ENCODE measurements at places on chromosomes 16 and 17.

- DNase-seq: no peak
Measured at GRCh38 chr17:28240688-28241340, 78.2 kb upstream of the TMEM97 start.

- DNase-seq: no peak
Measured at GRCh38 chr16:80056324-80056723, 455.8 kb upstream of the MAF start.

GRCh38 chr17:44241106-44241624 is 21.7 kb upstream of the UBTF start:
- no peak for DNase-seq

DNA sequence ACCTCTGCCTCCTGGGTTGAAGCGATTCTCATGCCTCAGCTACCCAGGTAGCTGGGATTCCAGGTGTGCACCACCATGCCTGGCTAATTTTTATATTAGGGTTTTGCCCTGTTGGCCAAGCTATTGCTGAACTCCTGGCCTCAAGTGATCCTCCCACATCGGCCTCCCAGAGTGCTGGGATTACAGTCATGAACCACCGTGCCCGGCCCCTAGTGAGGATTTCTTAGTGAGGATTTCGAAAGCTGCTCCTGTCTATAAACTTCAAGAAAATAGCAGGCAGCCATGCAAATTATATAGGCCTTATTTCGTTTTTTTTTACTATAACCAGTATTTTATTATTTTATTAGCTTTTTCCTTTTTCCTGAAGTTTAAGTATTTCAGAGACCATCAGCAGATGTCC is 41.6 kb downstream of the EPN2 start:
- no peak for DNase-seq

- no peak for DNase-seq
Measured at GRCh38 chr17:44913676-44914075, 1.6 kb downstream of the GFAP start.

DNA sequence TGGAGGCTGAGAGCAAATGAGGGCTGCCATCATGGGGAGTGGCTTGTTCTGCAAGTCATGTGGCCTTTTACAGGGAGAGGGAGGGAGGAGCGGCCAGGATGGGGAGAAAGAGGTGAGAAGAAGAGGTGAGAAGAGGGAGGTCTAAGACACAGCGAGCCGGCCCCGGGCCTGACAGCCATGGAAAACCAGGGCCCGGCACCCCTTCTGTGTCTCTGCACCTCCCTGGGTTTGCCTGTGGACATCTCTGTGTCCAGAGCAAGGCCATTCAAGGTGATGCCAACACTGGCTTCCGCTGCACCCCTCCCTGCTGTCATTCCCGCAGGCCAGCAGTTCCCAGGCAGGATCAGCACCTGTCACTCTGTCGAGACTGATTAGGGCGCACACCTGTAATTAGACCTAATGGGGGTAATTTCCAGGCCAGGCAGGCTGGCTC is 75.6 kb downstream of the MGAT5B start:
- no peak for DNase-seq

DNA sequence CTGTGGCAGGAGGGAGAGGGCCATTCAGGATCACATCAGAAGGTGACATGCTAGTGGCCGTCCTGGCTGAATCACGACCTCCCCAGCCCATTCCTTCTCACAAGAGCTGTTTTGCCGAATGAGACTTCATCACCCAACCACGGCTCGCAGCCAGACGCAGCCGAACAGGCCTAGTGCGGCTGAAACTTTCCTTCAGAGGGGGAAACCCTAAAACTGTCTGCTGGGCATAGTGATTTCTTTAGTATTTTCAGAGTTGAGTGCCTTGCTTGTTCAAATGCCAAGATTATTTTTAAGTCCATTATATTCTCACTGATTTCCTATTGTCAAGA is 343.7 kb downstream of the CPPED1 start:
- no peak for DNase-seq

GRCh38 chr17:76562734-76563148 is 22.9 kb downstream of the PRCD start:
- DNase-seq: no peak

GRCh38 chr16:85312642-85313525 is 200.6 kb upstream of the CIBAR2 start:
- DNase-seq: no peak

DNA sequence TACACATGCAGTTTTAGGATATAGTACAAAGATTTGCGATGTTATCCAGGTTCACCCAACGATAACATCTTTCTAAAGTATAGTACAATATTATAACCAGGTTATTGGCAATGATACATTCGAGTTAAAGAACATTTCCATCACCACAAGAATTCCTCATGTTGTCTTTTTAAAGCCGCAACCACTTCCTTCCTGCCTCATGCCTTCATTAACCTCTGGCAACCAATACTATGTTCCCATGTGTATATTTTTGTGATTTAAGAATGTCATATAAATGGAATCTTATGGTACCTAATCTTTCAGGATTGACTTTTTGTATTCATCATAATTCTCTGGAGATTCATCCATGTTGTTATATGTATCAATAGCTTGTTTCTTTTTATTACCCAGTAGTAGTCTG is 1183.2 kb downstream of the CDH11 start:
- no peak for DNase-seq

DNA sequence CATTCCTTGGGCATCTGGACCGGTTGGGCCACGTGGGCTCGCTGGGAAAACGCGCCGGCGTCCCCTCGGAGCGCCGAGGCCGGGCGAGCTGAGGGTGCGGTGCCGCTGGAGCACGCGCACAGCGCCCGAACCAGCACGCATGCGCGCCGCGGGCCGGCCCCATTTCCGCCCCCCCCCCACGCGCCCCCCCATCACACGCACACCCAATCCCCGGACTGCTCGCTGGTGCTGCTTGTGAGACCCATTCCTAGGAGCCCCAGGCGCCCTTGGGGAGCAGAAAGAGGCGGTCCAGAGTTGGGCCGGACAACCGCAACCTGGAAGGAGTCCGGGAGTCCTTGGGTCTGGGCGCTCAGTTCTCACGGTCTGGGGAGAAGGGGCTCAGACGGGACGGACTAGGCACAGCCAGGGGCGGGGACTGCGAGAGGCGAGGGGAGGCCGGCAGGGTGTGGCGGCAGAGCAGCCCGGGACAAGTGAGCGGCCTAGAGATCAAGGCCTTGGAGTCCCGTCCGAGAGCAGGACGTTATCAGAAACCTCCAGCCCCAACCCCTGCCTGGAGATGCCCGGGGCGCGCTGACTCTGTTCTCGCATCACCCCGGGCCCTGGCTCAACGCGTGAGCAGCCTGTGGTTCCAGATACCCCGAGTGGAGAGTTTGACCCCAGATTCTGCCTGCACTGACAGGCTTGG is 6.0 kb upstream of the CBX8 start:
- DNase-seq: no peak

DNA sequence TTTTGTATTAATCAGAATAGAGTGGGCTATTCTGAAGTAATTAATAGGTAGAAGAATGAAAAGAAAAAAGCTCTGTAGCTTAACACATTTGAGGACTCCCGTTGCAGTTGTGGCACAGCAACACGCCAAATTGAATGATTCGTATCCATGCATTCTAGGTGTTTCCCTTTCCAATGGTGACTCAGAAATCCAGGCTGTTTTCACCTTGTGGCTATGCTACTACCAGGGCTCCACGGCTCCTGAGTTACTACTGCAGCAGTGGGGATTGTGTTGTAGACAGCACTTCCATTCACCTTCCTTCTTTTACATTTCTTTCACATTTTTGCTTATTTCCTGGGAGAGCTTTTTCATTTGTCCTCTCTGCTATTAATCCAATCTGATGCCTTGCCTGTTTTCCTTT is 1616.4 kb downstream of the CDH8 start:
- no peak for DNase-seq

GRCh38 chr17:47696717-47697642 is 3.0 kb downstream of the TBKBP1 start:
- no peak for DNase-seq

- DNase-seq: no peak
Measured at GRCh38 chr17:51054748-51055147, 65.9 kb downstream of the SPAG9 start.

- DNase-seq: no peak
Measured at GRCh38 chr17:77480509-77481215, 339.9 kb downstream of the SEC14L1 start.

- no peak for DNase-seq
Measured at GRCh38 chr17:51124640-51125503, 4.2 kb upstream of the SPAG9 start.

DNA sequence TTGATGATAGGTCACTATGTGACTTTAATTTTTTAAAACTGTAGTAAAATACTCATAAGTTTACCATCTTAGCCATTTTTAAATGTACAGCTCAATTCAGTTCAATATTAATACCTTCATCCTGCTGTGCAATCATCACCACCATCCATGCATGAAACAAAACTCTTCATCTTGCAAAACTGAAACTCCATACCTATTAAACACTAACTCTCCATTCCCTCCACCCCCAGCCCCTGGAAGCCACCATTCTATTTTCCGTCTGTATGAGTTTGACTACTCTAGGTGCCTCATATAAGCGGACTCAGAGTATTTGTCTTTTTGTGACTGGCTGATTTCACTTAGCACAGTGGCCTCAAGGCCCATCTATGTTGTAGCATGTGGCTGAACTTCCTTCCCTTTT is 9.4 kb upstream of the CNEP1R1 start:
- no peak for DNase-seq

- no peak for DNase-seq
Measured at GRCh38 chr16:24838554-24839266, 7.1 kb upstream of the SLC5A11 start.

DNA sequence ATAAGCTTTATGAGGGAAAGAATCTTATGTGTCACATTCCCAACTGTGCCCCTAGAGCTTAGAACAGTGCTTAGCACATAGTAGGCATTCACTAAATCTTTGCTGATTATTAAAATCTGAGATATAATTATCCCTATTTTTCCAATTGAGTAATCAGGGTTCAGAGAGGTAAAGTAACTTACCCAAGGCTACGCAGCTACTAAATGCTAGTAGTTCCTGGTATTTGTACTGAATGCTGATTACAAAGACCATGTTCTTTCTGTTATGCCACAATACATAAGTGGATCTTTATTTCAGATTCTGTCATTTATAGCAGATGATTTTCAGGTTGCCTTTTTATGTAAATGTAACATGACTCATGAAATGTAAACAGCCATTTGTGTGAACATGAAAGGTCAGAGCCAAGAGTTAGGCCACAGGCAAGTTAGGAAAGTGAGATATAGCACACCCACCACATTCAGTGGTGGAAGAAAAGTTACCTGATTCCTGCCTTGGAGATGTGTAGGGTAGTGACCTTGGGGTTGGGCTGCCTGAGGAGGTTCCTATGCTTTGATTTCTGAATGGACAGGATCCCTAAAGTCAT is 77.2 kb downstream of the FTO start:
- DNase-seq: no peak

- no peak for DNase-seq
Measured at GRCh38 chr16:66004699-66005098, 361.8 kb upstream of the CDH5 start.

GRCh38 chr17:59387351-59388068 is 56.1 kb downstream of the YPEL2 start:
- no peak for DNase-seq

DNA sequence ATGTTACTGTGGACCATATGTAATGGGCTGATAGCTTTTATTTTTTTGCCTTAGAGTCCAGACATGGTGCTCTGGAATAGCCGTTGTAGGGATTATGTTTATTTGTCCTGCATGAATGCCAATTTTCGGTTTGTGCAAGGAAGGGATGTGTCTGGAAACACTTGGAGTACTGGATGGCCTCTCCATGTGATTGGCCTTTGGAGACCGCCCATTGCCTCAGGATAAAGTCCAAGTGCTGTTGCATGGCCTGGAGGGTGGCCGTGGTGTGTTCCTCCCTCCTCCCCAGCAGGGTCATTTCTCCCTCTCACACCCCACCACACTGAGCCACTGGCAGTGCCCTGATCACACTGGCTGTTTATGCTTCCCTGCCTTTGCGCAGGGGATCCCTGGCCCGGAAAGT is 93.9 kb downstream of the MSI2 start:
- DNase-seq: no peak

DNA sequence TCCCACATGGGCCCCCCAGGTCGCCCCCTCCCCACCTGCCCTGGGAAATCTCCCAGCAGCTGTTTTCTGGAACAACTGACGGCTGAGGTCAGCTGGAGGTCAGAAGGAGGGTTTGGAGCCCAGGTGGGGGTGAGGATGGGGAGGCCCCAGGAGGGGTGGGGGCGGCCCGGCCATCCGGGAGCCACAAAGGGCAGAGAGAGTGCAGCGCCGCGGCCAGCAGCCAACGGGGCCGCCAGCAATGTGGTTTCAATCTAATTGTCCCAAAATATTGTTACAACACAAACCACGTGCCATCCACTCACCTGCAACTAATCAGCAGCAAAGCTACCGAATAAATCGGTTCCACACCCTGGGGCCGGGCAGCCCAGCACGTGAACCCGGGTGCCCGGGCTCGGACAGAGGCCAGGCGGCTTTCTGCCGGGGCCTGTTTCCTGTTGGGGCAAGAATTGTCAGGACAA is 28.3 kb upstream of the SLC38A10 start:
- no peak for DNase-seq

DNA sequence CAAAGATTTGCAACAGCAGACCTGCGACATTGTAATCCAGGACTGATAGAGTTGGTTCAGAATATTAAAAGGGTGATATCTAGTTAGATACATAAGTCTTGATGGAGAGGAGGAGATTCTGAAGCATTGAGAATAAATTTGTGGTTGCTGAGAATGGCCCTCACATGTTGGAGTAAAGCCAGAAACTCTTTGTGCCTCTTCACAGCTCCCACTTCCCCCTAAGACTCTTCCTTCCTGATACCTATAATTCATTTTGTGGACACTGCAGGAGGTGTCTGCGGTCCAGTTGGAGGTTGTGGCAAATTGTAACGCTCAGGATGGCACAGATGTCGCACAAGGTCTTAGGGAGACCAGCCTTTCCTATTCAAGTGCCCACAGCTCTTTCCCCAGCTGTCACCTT is 17.5 kb downstream of the WWOX start:
- DNase-seq: no peak

- no peak for DNase-seq
Measured at GRCh38 chr16:54506741-54507500, 220.3 kb upstream of the IRX3 start.

DNA sequence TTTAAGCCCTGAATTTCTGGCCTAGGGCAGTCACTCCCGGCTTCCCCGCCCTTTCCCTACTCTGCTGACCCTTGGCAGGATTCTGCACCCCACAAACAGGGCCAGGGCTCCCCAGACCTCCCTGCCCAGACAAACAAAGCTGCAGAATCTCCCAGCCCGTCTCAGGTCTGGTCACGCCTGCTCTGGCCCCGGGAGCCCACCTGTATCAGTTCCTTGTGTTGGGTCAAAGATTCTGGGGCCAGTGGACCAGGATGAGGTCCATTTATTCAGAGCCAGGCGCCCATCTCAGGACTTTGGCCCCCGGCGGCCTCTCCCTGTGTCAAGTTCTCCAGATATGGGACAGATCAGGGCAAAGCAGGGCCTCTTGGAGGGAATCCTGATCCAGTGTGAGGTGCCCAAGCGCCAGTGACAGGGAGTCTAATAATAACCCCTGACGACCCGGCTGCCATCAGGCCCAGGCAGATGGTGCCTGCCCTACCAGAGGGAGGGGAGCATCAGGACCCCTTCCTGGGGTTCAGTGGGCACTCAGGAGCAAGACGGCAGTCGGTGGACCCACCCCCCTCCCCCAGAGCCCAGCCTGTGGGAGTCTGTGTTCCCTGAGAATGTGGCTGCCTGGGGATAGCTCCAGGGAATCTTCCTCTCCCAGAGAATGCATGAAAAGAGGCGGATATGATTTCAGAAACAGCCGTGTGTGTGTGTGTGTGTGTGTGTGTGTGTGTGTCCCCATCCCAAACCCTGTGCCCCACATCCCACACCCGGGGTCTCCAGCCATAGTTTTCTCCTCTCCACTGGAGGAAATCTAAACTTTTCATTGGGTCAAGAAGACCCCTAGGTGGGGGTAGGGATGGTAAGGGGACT is 1.3 kb downstream of the TTYH2 start:
- DNase-seq: no peak
